ENCODE measurements at places on chromosomes 2 and 18.
A peak's percentile ranks its signal among the peaks of the same experiment; 100 is the strongest.

GRCh38 chr2:224404796-224405195 is 2.9 kb upstream of the FAM124B start:
- DNase-seq, result no peak

GRCh38 chr2:152894051-152894450 is 175.6 kb downstream of the ARL6IP6 start:
- DNase-seq, result no peak

- no peak for DNase-seq
Measured at GRCh38 chr2:64403426-64403825, 50.5 kb upstream of the LGALSL start.

GRCh38 chr2:18046558-18047212 is 168.2 kb downstream of the KCNS3 start:
- no peak for DNase-seq

- DNase-seq, result no peak
Measured at GRCh38 chr2:107305966-107306365, 420.0 kb upstream of the ST6GAL2 start.

DNA sequence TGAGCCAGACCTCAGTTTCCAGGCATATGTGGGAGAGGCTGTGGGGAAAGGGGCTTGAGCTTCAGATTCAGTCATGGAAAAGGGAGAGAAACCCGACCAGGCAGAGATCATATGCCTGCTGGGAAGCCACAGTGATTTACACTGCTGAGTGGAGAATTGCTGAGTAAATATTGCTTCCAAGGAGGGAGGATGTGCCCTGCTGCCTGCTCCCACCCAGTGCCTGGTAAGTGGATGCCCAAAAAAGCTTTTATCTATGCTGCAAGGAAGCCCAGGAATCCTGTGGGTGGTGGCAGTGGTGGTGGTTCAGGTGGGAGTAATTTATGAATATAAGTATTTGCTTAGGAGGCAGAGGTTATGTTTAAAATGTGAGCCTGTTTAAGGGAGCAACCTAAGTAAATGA is 39.5 kb downstream of the INO80C start:
- DNase-seq, result no peak

DNA sequence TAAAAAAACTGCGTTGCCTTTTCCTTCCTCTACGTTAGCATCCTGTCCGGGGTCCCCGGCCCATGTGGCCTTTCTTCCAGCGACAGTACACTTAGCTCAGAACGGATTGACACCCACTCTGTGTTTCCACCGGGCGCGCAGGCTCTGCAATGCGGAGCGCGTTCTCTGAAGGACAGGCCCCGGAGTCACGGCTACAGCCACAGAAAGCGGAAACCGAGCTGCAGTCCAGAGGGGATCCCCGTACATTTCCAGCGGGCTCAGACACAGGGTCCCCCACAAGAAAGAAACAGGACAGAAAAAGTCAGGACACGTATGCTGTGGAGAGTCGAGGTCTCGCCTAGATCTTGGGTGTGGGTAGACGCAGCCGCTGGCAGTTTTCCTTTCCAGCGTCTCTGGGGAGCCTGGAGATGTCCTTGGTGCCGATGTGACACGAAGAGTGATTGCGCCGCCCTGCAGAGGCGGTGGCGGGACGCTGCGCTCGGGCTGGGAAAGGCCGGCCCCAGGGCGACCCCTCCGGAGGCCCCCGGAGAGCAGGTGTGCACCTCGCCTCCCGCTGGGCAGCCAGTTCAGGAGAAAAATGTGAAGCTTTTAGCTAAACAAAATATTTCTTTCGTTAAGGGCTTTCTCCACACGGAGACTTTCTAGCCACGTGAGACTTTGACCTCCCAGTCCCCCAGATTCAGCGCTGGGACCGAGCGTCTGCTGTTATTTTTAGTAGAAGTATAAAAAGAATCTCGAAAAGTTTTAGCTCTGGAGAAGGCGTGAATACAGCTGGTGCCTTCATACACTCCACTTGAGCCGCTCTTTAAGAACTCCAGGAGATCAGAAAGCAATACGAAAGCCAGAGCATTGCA is 1.3 kb upstream of the ACKR3 start:
- no peak for DNase-seq

DNA sequence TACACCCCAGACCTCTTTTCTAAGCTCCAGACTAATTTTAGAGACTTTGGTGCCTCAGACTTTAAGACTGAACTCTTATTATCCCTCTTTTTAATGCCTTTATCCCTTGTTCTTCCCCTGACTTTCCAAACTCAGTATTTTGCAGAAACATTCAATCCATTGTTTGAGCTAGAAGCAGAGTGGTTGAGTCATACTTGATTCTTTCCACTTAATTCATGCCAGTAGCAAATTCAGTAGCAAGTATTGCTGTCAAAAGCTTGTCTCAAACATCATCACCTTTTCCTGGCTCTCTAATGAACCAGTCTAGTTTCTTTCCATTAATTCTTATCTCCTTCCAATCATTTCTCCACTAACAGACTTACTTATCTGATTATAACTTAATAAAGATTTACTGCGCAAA is 699.7 kb upstream of the ZNF804A start:
- DNase-seq, result no peak

DNA sequence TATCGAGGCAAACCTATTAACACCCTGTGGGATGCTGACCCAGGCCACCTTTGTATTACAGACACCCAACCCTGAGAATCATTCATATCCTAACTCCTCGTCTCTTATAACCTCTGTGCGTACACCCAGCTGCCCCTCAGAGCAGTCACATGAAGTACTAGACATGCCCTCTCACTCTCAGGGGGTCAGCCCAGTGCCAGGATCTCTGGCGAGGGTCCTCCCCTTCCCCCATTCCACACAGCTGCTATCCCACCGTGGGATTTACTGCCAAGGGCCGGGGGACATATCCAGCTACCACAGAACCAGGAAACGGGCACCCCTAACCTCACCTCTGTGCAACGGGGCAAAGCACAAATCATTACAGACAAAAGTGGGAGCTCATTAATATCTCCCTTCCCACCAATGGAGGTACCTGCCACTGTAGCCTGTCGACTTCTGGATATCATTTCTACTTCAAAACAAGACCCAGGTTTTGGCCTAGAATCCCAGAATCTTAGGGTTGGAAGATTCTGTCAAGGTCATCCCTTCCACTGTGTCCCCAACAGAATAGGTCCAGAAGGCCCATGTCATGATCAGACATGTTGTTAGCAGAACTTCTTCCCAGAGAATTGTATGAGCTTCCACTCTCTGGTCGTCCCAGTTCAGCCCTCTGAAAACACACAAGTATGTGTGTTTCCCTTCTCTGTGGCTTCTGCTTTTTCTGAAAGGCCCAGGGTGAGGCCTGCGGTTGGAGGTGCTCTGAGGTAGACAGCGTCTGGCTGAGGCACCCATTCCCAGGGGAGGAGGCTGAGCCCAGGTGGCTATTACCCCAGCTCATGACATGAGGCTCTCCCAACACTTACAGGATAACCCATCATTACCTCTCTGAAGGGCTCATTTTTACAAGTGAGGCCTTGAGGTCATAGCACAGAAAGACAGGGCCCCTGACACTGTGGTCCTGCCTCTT is 1.7 kb downstream of the TMBIM1 start:
- DNase-seq, result no peak

GRCh38 chr2:232053777-232054176 is 92.3 kb downstream of the DIS3L2 start:
- no peak for DNase-seq

DNA sequence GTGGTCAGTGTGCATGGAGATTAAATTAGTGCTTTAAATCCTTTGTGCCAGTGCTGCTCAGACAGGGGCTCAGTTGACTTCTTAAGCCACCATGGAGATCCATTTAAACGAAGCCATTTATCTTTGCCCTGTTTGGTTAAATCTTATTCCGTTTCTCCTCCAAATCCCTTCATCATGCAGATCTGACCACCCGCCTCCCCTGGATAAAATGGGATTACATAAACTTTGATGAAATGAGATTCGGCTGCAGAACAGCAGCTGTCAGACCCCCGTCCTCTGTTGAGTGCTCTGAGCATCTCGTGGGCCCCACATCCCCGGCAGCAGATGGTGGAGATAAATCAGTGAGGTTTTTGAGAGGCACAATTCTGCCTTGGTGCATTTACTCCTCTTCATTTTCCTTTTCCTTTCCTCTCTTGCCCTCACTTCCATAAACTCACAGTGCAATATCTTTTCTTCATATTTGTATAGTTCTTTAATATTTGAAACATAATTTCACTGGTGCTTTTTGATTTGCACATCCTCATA is 84.4 kb upstream of the TWIST2 start:
- no peak for DNase-seq

GRCh38 chr2:176087330-176088047 is 3.7 kb upstream of the EVX2 start:
- no peak for DNase-seq

- DNase-seq, result no peak
Measured at GRCh38 chr18:58495634-58496033, 133.3 kb downstream of the ALPK2 start.

DNA sequence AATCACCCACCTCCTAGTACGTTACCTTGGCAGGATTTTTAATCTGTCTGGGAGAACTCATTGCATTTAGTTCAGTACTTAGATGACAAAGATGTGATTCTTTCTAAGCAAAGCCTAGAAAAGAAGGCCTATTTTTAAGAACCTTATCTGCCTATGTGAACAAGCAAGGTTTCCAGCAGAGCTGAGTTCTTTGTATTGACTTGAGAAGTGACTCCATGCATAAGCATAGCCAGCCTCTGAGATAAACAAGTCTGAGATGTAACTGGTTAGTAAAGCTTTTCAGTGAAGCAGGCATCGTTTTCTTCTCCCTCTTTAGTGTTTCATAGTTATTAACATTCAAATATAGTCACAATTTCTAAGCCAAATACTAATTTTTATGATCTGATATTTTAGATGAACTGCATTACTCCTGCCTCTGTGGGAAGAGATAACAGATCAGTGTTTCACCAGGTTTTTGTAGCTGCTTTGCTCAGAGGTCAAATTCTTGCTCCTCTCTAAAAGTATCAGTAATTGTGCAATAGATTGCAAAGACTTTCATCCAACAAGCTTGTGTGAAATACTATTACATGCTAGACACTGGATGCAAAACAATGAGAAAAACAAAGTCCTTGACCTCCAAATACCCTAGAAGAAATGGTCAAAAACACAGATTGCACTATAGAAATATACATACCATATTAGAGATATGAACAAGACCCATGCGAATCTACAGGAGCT is 107.8 kb downstream of the MBD2 start:
- DNase-seq, result no peak

GRCh38 chr2:60318544-60318943 is 234.9 kb downstream of the BCL11A start:
- DNase-seq, result no peak

DNA sequence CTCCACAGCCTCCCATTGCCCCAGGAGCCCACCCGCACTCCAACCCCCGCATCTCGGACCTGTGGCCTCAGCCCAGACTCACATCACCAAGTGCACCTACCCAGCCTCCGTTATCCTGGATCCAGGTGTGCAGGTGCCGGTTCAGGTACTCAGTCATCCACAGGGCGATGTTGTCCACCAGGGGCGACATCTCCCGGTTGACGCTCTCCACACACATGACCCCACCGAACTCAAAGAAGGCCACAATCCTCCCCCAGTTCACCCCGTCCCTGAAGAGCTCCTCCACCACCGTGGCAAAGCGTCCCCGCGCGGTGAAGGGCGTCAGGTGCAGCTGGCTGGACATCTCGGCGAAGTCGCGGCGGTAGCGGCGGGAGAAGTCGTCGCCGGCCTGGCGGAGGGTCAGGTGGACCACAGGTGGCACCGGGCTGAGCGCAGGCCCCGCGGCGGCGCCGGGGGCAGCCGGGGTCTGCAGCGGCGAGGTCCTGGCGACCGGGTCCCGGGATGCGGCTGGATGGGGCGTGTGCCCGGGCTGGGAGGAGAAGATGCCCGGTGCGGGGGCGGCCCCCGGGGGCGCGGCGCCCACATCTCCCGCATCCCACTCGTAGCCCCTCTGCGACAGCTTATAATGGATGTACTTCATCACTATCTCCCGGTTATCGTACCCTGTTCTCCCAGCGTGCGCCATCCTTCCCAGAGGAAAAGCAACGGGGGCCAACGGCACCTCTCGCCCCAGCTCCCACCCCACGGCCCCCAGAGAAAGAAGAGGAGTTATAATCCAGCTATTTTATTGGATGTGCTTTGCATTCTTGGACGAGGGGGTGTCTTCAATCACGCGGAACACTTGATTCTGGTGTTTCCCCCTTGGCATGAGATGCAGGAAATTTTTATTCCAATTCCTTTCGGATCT is 1.3 kb downstream of the BCL2 start:
- DNase-seq, result peak; percentile 65

DNA sequence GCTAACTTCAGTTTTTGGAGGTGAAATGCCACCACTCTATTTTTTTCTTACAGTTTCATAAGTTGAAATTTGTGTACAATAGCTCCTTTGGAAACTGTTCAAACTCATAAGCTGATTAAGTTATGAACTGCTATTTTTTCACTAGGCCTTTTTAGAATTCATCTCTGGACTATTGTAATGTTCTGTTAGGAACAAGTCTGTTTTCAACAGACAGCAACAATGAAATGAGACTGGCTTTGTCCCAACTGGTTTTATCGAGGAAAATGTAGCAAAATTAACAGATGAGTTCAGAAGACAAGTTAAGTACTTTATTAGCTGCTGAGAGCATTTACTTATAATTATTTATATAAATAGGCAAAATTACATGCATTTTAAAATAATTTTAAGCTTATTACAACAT is 310.6 kb downstream of the ZNF804A start:
- no peak for DNase-seq

DNA sequence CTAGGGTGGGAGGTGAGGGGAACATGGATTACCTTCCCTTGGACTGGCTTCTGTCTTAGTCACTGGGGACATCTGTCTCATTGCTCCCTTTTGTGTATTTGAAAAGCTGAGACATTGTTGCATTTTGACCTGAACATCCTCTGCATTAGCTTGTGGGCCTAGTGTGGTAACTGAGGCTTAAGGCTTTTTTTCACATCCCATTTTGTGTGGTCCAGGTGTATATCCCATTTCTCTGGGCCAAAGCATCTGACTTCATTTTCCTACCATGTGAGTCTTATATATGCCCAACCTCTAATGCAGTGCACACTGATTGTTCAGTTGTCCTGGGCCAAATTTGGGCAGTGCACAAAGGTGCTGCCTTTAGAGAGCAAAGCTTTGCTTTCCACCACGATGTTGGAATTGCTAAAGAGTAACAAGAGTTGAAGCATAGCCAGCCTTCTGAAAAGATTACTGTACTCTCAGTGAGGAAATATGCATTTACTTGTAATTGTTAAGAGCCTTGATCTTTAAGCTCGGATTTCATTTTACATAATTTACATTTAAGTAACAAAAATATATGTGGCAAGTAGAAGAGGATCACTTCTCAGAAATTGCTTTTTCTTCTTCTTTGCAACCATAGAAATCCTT is 13.3 kb downstream of the PRKCE start:
- DNase-seq, result no peak

- DNase-seq, result no peak
Measured at GRCh38 chr2:9297156-9297555, 90.5 kb downstream of the ASAP2 start.

DNA sequence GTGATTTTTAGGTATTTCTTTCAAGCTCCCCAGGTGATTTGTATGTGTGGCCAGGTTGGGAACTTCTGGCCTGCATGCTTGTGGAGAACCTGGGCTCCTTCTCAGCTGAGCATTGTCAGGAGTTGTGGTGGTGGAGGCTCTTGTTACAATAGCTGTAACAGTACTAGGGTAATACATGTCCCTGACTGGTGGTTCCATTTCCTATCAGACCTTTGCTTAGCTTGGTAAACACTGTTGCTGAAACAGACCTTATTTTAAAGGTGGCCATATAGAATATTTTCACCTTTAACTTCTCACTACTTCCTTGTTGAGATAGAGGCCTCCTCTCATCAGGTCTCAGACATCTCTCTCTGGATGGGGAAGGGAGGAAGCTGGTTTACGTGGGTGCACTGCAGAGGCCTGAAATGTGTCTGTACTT is 79.2 kb downstream of the SETBP1 start:
- no peak for DNase-seq
